ENCODE measurements at places on chromosomes 3 and 15.

DNA sequence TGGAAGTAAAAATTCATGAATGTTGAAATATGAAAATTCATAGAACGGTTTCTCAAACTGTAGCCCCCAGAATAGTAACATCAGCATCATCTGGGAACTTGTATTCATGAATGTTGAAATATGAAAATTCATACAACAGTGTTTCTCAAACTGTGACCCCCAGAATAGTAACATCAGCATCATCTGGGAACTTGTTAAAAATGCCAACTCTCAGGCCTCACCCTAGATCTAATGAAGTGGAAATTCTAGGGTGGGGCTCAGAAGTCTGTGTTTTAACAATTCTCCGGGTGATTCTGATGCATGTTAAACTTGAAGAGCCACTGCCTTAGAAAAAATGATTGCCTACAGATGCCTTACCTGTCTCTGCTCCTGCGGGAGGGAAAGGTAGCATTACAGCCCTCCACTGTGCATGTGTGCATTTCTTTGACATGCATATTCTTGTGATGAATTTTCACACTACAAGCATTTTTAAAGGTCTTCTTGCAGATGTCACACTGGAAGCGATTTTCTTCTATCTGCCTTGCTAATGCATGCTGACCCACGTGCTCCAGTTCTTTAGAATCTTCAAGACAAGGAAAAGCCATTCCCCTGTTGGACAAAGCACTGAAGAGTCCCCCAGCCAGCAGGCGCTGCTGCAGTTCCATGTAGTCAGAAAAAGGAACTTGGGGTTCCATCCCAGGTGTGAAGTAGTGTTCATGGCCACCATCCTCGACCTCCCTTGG, 21.7 kb downstream of the BNC1 start:
- DNase-seq: no peak

DNA sequence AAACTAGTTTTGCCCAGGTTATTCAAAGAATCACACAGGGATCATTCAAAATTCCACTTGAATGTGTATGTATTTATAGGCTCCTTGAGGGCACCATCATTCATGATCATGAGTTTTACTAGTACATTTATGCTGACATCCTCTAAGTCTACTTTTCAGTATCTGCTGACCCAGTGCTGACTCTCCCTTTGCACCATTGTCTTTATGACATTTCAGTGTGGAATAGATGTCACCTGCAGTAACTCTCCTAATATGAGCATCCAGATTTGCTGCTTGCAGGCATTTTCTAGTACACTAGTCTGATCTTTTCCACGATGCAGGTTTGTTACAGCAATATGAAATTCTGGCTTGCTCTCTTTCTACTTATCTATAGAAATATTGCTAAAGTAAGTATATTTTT, 1603.5 kb downstream of the SI start:
- DNase-seq: no peak

- DNase-seq: no peak
Measured at GRCh38 chr3:54324103-54324502, 201.8 kb downstream of the CACNA2D3 start.

DNA sequence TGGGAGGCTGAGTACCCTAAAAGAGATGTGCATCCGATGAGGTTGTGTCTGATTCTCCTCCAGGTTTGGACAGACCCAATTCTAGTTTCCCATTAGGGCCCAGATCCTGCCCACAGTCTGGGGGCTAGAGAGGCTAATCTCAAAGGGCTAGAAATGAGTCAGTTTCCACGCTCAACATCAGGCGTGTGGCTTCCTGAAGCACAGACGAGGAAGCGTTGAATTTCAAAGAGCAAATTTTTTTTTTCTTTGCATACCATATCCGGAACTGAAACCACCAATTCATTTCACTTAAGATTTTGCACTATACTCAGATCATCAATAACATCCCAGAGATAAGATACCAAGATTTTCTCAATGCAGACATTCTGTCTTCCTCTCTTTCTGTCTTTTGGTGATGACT, 173.8 kb upstream of the BCL6 start:
- DNase-seq: no peak

DNA sequence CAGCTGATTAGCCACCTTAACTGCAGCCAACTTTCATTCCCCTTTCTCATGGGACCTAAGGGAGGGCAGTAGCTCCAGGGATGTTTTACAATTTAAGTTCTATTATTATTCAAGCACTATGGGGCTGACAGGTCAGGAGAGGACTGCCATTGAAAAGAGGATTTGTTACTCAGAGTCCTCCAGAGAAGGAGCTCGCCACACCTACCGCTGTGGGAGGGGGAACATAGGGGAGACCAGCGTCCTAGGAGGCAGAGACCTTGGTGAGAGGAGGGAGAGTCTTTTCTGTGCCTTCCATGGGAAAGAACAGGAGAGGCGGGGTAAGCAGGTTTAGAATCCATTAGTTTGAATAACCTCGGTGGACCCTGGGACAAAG, 14.4 kb downstream of the ATP10A start:
- DNase-seq: no peak

Measured in NCI-H446 treated with DMSO at 0.1 percent for 48 hours (cell line).